Epithelial cell of proximal tubule (primary cell): ENCODE measurements at places on chromosomes 7 and 10. TPM values are rescaled to one million over a fixed set of nuclear protein-coding genes. Genes with fewer than 3 reads are reported as not detected.

DNA sequence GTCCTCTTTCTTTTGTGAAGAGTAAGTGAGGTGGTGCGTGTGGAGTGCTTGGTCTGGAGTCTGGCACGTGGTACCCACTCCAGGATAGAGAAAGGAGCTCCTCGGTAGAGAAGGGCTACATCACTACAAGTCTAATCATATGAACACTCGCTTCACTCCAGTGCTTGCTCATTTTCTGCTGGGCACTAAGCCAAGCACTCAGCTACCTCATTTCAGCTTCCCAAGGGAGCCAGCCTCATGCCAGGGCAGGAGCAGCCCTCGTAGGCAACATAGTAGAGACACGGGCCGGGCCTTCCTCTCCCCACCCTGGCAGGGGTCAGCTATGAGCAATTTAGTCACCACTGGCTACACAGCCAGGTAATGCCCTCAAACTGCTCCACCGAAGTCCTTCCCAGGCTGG, 11.4 kb upstream of the HSPA12A start:
- peak; percentile 85 for DNase-seq

NOBOX gene
- not detected in 2 replicates for total RNA-seq

GRCh38 chr10:7192831-7193361, 217.9 kb downstream of the SFMBT2 start:
- DNase-seq, result no peak

FBXL13 gene
- total RNA-seq, result 0.51 and 1.6 TPM in 2 replicates

GRCh38 chr7:71419546-71420337, 287.8 kb downstream of the GALNT17 start:
- no peak for DNase-seq

GRCh38 chr10:33382921-33383713, 48.6 kb upstream of the NRP1 start:
- no peak for DNase-seq

GRCh38 chr7:2645274-2645868, 13.6 kb downstream of the TTYH3 start:
- DNase-seq, result no peak

TMEM229A gene
- not detected in 2 replicates for total RNA-seq

DNA sequence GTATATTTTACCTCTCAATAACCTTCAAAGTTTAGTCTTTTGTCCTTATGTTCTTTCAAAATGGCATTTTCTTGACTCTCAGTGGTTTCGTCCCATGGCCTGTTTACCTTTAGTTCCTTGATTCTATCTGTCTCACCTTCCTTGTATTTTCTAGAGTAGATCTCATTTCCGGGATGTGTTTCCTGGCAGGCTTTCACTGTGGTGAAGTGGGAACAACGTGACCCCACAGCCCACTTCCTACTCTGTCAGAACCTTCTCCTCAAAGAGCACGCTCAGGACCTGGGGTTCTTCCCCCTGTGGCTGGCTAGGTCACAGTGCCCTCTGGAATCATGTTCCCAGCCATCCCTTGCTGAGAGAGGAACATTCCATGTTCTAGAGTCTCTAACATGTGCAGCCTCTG, 129.9 kb upstream of the ZNF32 start:
- DNase-seq, result no peak

LLCFC1 gene
- total RNA-seq, result not detected in 2 replicates

DNA sequence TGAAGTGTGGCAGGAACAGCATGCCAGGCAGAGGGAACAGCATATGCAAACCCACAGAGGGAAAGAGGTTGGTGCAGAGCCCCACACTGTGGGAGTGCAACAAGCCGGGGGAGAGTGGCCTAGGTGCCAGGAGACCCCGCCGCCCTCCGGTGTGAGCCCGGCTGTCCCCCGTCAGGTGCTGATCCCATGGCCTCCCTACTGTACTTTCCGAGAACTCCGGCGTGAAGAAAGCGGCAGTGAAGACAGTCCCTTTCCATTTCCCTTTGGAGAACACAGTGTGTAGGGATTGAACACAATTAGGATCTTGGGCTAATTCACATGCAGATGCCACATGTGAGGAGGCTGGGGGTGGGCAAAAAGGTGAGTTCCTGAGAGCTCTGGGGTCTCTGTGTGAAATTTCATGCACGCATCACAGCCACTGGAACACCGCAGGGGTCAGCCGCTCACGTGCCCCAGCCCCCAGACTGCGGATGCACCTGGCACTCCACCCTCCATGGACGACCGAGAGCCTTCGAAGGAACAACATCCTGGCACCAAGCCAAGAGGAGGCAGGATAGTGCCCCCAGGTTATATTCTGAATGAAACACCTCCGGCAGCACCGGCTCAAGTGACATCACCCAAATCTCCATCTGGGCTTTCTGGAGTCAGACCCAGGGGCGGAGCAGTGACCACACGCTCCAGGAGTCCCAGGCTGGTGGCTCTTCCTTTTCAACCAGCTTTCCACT, 82.1 kb upstream of the PPP2R2D start:
- no peak for DNase-seq

DNA sequence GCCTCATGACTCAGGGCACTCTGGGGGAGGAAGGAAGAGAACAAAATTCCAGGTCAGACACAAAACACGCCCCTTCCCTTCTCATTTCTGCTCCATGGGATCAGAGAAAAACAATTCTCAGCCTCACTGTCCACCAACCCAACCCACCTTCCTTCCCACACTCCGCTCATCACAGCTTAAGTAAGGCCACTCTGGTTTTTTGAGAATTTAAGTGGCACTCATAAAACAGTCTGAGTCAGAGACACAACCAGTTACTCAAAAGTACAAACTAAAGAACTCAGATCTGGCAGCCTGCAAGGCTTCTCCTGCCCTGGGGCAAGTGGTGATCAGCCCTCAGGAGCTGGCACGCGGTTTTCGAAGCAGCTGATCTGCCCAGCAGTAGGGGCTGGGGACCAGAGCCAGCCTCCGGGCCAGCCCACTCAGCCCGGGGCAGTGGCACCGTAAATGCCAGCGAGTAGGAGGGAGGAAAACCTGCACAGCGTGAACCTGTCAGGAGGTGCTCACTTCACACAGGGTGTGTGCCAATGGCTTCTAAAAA, 39.1 kb upstream of the ABLIM1 start:
- no peak for DNase-seq

SPDYE3 gene
- total RNA-seq, result not detected in 2 replicates

DNA sequence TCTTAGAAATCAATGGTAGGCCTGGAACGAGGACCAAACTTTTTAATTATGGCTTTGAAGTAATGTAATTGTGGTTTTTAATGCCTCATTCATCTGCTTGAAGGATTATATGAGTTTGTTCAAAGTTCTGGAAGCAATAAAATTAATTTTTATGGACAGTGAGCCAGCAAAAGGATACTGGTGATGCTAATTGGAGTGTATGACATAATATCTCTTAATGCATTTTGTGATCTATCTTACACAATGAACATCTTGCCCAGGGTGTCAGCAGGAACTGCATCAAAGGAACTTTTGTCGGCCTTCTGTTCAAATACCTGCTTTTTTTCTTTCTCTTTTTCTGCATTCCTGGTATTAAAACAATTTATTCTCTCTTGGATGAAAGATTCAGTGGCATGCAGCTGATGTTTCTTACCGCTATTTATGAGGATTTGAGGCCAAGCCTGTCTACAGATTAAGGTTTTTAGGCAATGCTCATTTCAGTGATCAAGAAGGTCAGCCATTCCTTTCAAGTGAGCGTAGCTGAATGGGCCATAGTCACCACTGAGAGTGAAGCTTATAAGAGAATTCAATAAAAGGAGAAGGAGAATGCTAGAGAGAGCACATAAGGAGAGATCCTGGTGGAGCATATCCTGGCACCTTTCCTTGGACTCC, 974.8 kb downstream of the SORCS3 start:
- no peak for DNase-seq

DNA sequence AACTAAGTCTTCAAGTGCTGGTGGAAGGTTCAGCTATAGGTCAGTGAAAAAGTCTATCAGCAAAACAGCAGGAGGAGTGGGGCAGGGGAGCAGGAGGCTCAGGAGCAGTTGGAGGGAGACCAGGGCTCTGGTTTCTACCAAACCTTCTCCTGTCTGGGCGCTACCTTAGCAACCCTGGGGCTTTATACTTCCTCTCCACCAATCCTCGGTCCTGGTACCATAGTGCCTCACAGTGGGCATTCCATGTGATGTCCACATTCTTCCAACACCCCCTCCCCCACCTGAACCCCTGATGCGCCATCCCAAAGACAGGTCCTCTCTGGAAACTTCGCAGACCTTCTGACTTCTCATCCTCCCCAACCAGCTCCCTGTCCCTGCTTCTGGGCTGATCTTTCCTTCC, 25.3 kb upstream of the ACSM6 start:
- DNase-seq, result no peak

TMEM176B gene
- 1.7 TPM in 1 of 2 replicates, not detected in the other for total RNA-seq

DNA sequence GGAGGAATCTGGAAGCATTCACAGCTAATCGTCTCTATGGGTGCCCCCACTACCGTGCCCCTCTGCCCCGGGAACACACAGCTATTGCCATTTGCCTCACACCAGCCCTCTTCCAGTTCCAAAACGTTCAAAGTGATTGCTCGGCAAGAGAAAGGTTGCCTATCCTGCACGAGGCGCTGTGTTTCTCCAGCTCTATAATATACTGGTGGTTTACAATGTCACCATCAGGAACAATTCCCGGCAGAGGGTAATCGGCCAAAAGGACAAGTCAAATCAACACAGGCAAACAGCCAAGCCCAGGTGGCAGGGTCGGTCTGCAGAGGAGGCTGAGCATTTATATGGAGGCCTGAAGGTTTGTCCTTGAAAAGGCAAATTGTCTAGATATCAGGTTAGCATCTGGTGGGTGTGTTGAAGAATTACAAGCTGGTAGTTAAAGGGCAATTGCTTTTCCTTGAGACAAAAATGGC, 29.2 kb upstream of the TNS3 start:
- no peak for DNase-seq

- no peak for DNase-seq
Measured at GRCh38 chr10:90712529-90712928, 145.3 kb downstream of the HTR7 start.

GRCh38 chr10:63487990-63488389, 22.2 kb upstream of the JMJD1C start:
- no peak for DNase-seq

DNA sequence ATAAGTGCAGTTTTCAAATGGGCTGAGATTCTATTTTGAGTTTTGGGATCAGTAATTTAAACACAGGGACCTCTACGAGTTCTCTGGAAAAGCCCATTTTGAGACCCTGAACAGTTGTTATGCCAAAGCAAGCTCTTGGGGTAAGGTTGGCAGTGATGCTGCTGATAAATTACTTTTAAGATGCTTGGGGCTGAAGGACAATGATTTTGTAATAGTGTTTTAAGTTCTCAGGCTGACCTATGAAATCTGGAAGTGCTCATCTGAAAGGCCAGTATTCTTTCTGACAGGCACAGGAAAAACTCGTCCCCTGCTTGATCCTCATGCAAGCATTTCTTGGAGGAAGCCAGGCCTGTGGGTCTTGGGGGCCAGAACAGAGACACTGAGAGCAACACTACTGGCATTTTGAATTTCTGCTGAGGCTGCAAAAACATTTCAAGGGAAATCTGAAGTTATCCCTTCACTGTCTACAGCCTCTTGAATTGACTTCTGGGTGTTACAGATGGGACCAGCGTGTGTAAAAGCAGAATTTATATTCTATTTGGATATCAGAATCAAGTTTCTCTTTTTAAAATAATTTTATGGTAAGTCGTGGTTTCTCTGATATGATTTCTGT, 79.7 kb downstream of the AUTS2 start:
- DNase-seq, result no peak

EN2 gene
- not detected in 2 replicates for total RNA-seq

DNA sequence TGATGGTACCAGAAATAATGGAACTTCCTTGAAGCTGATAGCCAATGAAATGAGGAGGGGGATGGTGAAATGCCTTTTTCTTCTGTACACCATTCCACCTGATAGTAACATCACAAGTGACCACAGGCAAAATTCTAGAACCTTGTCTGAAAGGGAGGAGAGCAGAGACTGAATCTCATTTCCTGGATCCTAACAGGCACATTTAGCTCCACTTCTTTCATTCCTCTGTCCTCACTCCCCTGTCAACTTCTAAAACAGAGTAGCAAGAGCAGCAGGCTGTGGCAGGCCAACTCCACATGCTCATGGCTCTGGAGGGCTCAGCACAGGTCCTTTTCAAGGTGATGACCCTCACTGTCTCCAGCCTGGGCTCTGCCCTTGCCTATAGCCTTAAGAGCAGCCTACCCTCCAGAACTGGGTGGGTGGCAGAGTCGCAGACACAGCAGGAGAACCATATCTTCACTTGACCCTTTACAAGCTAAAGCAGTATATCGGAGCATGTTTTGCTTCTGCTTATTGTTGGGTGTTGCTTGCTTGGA, at the start of gene LRRC18:
Gene LRRC18, minus strand, starts transcription at position 51 of the 536 bp plus-strand sequence. CDS start 25,685 bp downstream, outside the sequence.
- DNase-seq, result no peak

CD36 gene
- total RNA-seq, result not detected in 2 replicates

DNA sequence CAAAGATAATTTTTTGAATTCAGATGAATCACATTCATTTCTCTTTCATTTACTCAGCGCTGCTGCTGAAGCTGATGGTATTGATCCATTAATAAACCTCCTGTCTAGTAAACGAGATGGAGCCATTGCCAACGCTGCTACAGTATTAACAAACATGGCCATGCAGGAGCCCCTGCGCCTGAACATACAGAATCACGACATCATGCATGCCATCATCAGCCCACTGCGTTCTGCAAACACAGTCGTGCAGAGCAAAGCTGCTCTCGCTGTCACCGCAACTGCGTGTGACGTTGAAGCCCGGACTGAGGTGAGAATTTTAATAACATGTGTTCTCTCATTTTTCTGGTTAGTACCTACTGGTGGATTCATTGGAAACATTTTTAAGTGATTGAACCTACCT, 70.2 kb downstream of the ARMC3 start:
- no peak for DNase-seq

DNA sequence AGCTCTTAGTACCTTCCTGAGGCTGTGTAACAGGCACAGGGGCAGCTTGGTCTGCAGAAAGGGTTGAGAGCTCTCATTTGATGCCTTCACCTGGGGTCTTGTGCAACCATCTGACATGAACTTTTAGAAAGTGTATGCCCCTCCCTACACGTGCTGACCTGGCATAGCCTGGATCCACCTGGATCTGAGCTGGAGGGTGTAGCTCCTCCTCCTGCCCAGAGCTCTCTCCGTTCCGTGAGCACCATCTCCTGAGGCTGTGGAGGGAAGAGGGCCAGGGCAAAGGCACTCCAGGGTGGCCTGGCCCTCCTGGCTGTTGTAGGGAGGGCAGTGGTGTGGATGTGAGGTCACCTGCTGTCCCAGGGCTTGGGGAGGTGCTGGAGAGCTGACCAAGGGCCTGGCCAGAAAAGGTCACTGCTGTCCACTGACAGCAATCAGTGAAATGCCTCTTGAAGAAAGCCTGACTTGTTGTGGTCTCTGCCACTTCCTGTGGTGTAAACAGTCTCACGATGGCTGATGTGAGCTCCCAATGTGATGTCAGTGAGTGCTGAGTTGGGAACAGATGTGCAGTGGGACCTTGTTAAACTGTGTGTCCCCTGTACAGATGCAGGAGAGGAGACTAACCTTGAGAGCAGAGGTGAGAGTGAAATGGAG, 23.0 kb downstream of the AMZ1 start:
- no peak for DNase-seq
